ENCODE measurements at places on chromosomes 12 and 14.
A peak's percentile ranks its signal among the peaks of the same experiment; 100 is the strongest.

GRCh38 chr14:52868911-52869618 lies 77.7 kb upstream of the GNPNAT1 start:
- no peak for DNase-seq

GRCh38 chr14:105475269-105476096 lies 862 bp downstream of the CRIP2 start:
- DNase-seq = no peak

- DNase-seq = no peak
These were observed 84.7 kb downstream of the ZNF664 start for GRCh38 chr12:124057691-124058090.

DNA sequence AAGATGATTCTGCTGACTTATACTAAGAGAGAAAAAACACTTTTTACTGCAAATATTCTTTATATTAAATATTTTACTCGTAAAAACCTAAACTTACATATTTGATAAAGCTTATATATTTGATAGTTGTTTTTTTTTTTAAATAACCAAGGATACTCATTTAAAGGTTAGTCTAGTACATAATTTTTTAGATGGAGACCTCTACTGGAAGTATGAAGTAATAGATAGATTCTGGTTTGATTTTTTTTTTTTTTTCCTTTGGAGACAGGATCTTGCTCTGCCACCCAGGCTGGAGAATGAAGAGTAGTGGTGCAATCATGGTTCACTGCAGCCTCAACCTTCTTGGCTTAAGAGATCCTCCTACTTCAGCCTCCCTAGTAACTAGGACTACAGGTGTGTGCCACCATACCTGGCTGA lies 16.4 kb downstream of the ARID2 start:
- no peak for DNase-seq

DNA sequence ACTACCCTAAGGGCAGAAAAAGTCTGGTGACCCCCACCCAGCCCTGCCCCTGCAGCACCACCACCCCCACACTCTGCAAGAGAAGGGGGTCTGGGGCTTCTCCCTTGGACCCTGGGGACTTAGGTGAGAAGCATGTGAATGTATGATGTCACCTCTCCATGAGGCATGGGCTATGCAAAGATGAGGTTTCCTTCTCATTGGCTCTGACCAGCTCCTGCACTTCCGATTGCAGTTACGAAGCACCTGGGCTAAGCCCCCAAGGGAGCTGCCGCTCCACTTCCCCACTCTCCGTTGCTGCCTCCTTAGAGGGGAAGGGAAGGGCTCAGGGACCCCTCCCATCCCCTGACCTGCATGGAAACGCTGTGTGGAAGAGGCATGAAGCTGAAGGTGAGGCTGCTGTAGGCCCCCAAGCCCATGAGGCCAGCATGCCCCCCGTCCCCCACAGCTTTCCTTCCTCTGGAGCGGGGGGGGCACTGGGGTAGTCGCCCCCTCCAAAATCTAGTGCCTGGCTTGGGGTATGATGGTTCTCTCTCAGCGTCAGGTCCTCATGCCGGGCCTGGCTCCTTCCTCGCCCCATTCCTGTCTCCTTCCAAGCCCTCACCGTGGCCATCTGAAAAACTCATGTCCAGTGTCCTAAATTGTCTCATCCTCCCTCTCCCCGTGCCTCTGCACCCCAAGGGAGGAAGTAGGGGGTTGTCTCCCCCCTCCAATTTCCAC lies 5.5 kb upstream of the DDX23 start:
- DNase-seq = no peak

GRCh38 chr14:93249128-93249831 lies 42.2 kb downstream of the UBR7 start:
- DNase-seq = no peak

DNA sequence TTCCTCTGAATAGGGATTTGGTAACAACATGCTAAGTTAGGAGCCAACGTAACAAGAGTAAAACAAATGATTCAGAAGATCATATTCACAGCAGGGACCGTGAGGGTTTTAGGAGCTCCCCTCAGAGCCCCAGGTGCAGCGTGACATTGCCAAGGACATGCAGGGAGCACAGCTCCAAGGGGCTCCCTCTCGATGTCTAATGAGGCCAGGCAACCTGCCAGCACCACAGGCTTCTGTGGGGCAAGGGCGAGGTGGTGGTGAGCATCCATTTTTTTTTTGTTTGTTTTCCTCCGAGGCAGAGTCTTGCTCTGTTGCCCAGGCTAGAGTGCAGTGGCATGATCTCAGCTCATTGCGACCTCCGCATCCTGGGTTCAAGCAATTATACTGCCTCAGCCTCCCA lies 95.1 kb upstream of the PTPRB start:
- DNase-seq = no peak

- no peak for DNase-seq
These were observed 14.3 kb downstream of the HDAC7 start for GRCh38 chr12:47805417-47805816.

DNA sequence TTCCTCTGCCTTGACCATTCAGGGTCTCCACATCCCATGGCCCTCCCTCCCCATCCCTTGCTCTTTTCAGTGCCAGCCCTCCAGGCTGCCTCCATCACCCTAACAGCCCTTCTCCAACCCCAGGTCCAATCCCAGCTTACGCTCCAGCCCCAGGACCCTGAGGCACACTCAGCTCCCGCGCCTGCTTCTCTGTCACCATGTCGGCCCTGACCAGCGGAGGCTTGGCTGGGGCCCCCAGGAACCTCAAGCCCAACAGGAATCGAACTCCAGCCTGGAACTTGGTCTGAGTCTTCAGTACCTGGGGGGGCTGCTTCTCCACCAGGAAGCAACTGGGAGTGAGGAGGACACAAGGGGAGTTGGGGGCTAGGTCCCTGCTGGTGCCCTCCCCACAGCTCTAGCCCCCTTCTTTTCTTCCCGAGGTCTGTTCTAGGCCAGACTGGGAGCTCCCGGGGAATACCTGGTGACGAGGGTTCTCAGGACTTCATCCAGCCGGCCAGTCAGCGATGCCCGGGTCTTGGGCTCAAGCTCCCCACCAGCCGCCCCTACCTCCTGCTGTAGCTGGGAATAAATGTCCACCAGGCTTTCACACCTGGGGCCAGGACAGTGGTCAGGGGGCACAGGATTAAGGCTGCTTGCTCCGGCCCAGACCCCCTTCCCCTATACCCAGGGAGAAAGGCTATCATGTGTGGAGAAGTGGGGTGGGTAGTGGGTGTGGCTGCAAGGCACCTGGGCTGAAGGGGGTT lies 6.0 kb downstream of the STAT6 start:
- no peak for DNase-seq

GRCh38 chr12:754473-754820 lies 2.1 kb downstream of the WNK1 start:
- no peak for DNase-seq

DNA sequence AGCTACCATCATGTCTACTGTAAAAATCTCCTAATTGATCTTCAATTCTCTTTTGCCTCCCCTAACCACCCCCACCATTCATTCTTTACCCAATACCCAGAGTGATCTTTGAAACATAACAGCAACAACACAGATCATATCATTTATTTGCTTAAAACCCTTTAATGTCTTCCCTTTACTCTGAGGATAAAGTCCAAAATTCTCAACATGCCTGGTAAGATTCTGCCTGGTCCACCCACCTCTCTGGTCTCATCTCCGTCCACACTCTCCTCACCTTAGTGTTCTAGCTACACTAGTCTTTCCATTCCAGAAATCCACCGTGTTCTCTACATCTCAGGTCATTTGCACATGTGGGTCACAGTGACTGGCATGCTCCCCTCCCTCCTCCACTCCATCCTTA lies 27.7 kb downstream of the SLC38A4 start:
- DNase-seq = no peak

GRCh38 chr12:125493704-125494308 lies 428.6 kb downstream of the AACS start:
- DNase-seq = no peak

- no peak for DNase-seq
These were observed 30.7 kb upstream of the SLC17A8 start for GRCh38 chr12:100326208-100326607.

DNA sequence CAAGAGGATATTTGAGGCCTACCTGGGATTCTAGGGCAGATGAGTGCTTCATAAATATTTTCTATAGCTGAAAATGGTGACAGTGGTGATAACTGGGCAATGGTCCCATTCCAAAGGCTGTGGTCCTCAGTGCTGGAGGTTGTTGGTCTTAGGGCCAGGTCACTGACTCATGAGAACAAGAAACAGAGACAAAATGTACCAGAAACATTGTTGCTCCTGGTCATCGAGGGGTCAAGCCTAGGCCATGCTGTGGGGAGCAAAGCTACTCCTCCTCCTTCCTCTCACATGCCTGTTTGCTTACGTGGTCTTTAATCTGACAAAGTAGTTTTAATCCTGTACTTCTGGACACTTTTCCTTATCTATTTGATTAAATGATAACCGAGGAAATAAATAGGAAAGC lies 33.8 kb downstream of the ERG28 start:
- no peak for DNase-seq

DNA sequence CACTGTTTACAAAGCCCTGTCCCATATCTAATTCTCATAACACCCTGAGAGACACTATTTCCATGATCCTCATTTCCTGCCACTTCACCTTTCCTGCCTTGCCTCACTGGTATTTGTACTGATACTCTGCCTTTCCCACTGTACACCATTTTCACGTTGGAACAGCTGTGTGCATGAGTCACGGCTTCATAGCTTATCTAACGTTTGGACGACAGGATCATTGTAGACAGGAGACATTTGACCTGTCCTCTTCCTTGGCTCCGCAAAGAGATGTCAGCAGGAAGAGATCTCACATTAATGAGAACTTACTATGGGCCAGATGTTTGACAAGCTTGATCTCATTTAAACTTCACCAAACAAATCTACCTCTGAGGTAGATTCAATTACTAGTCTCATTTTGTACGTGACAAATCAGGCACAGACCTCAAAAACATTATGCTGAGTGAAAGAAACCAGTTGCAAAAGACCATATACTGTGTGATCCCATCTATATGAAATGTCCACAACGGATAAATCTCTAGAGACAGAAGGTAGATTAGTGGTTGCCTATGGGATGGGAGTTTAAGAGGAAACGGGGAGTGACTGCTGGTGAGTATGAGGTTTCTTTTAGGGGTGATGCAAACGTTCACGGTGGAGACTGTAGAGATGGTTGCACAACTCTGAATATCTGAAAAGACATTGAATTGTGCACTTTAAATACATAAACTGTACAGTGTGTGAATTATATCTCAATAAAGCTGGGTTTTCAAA lies 71.2 kb downstream of the KCNK13 start:
- DNase-seq = no peak

DNA sequence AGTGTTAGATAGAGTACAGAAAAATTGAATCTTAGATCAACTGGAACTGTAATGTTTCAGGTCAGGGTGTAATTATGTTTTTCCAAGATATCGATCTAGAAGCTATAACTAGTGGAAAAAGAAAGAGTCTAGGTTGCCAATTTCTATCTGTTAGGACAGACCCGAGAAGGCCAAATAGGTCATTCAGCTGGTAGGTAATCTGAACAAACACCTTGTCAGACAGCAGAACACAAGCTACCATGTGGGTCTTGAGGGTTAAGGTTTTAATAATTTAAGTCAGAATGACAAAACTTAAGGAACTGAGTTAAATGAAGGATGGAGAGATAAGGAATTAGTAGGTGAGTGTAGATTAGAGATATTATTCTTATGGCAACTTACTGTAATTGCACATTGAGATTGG lies 44.9 kb upstream of the KCNMB4 start:
- DNase-seq = no peak

- no peak for DNase-seq
These were observed 20.6 kb upstream of the LRP1-AS start for GRCh38 chr12:57168058-57168457.

DNA sequence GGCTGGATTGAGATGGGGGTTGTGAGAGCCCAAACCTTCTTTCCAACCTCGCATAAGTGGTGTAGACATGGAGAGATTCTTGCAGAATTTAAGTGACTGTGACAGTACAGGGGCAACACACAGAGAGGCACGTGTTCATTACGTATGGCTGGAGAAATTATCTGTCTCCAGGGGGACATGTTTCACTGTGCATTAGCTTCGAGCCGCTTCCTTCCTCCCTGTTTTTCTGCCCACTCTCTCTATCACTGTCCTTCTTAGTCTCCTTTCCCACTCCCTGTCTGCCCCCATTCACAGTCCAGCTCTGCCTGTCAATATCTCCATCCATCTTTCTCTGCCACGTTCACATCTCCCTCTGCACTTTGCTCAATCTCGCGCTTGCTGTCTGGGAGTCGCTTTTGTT lies 11.5 kb upstream of the C14orf93 start:
- no peak for DNase-seq

- DNase-seq = no peak
These were observed 40.3 kb downstream of the NELL2 start for GRCh38 chr12:44835641-44836379.

GRCh38 chr12:113071135-113072112 lies 14.9 kb downstream of the DTX1 start:
- DNase-seq = no peak

DNA sequence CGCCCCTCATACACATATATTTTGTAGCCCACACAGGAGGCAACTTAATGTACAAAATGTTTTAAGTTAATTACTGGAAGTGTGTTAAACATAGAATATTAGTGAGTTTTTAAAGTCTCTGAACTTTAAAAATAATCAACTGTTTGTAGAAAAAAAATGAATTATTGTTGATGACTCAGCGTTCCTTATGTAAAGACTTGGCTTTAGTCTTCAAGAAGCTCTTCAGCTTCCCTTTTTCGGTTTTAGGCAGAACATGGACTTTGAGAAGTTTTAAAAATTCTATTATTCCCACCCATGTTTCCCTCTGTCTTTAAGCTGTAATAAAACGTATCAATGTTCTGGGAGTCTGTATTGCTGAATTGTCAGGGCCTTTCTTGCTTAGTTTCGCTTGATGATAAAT lies 269.5 kb downstream of the FBXL14 start:
- DNase-seq = no peak

- DNase-seq = no peak
These were observed 3.8 kb upstream of the KRT85 start for GRCh38 chr12:52370926-52371608.

- no peak for DNase-seq
These were observed 36.1 kb upstream of the C12orf76 start for GRCh38 chr12:110084314-110085015.

GRCh38 chr12:115794659-115795081 lies 482.8 kb downstream of the MED13L start:
- DNase-seq = peak; percentile 15

DNA sequence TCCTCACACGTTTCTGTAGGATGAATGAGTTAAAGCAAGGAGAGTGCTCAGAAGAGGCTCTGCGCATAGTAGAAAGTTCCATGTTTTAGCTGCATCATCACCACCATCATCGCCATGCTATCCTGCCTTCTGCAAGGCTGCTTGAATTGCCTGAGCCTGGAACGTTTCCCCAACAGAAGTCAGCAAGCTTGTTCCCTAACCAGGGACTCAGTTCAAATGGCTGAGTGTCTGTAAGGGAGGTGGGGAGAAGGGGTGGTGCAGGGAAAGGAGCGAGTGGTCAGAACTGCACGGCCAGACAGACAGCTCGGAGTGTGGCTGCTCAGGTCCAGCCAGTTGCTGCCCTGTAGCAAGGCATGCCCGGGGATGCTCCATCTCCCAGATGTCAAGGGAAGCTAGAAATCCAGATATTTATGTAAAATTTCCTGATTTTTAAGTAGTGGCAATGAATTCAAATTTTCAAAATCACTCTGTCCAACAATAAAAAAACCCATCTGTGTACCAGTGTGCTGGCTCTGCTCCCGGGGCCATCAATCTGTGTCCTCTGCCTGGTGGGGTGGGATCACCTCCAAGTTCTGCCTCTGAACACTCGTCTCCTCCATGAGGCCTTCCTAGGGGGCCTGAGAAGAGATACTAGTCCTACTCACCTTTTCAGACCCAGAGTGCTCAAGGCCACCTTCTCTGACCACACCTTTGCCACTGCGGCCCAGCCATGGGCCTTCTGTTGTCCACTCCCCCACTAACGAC lies 162.7 kb downstream of the FOXN3 start:
- no peak for DNase-seq

Measured in LNCaP clone FGC (cell line).